ENCODE measurements at places on chromosomes 7 and 10. TPM values are rescaled to one million over a fixed set of nuclear protein-coding genes. Genes with fewer than 3 reads are reported as not detected.

GRCh38 chr7:92366730-92367129, 80.6 kb upstream of the GATAD1 start:
- no peak for ATAC-seq

DNA sequence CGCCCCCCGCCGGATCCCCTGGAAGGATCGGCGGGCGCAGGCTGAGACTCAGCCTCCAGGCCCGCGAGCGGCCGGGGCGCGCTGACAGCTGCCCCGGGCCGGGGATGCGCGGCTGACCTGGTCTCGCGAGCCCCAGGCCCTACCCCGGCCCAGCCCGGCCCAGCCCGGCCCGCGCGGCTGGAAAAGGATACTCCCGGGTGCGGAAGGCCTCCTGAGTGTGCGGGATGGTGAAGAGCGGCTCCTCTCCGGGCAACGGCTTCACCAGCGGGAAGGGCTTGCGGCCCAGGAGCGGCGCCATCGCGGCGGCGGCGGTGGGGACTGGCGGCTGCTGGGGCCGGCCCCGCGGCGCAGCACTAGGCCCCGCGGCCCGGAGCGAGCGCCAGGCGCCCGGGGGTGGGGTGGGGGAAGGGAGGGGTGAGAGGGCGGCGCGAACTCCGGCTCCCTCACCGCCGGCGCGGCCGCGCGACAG, 423 bp downstream of the BAZ1B start:
- ATAC-seq: peak; percentile 61

DNA sequence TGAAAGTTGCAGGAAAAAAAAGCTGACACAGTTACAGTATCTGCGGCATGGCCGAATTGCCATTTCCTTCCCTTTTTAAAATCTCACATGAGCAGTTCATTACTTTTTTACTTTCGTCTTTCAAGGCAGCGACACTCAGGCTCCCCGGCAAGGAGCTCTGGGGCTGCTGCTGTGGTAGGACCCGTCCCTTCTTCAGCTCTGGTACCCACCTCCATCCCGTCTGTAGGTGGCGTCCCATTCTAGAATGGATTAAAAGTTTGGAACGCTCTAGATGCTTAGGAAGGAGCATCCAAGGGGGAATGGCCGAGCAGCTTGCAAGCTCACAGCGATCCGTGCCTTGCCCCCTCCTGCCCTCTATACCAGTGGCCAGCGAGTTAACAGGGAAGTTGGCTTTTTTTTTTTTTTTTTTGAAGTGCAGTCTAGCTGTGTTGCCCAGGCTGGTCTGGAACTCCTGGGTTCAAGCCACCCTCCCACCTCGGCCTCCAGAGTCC, 22.8 kb upstream of the TTYH3 start:
- ATAC-seq: peak; percentile 52

- peak; percentile 89 for ATAC-seq
Observed at GRCh38 chr10:43160921-43161255, 22.6 kb downstream of the CSGALNACT2 start.

GRCh38 chr7:14073543-14073942, 84.1 kb upstream of the ETV1 start:
- ATAC-seq: no peak

- ATAC-seq: peak; percentile 46
Observed at GRCh38 chr7:100604976-100605911, 3.1 kb downstream of the PCOLCE start.

GRCh38 chr7:103824251-103824650, 165.2 kb downstream of the RELN start:
- ATAC-seq: no peak

The DOCK4 gene
- total RNA-seq: 1.5 TPM

The LEP gene
- not detected for total RNA-seq

The GBX1 gene
- not detected for total RNA-seq

The OGA gene
- total RNA-seq: 119 TPM
